Stimulated activated CD4-positive, alpha-beta T cell treated with anti-CD3 and anti-CD28 coated beads, Interleukin-15, amount 100 ng/mL, for 1 hour (primary cell): ENCODE measurements at places on chromosomes 4 and X.

DNA sequence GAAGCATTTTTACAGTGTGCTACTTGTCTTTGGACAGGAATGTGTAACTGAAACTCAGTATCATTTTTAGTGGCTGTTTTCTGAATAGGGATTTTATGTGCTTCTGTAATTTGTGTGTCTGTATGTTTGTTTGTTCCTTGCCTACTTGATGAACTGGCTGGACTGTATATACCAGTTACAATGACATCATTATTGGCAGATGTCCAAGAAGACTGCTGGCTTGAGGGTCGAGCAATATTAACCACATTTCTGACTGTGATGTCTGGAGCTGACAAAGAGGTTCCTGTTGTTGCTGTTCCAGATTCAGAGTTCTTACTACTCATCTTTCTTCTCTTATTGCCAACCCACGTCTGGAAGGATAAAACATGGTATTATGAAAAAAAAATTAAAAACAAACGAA, 33.0 kb downstream of the HDX start:
- no peak for DNase-seq

GRCh38 chr4:172927096-172927814, 241.4 kb upstream of the GALNT7 start:
- no peak for DNase-seq

- no peak for DNase-seq
These were observed 10.0 kb upstream of the OPHN1 start for GRCh38 chrX:68443155-68443868.

DNA sequence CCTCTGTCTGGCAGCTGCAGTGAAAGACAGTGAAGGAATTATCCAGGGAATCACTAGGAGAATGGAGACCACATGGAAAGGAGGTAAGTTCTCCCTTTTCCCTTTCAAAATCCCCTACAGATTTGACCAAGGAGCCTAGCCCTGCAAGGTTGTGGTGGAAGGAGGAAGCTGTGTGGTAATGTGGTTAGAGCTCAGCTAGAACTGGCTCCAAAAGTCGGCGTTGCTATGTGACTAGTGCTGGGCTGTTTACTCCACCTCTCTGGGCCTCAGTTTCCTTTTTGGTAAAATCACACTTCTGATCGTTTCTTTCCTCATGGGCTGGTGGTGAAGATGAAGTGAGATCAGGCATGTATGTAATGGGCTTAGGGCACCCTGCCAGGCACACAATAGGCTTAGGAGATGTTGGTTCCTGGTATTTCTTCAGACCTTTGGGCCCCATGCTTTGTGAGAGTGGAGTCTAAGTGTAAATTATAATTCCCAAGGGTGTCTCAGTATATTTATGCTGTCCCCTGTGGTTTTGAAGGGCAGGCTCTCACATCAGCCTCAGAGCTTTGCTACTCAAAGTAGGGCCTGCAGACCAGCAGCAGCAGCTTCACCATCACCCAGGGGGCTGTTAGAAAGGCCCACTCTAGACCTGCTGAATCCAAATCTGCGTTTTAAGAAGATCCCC, 183.7 kb upstream of the BCOR start:
- DNase-seq = no peak

DNA sequence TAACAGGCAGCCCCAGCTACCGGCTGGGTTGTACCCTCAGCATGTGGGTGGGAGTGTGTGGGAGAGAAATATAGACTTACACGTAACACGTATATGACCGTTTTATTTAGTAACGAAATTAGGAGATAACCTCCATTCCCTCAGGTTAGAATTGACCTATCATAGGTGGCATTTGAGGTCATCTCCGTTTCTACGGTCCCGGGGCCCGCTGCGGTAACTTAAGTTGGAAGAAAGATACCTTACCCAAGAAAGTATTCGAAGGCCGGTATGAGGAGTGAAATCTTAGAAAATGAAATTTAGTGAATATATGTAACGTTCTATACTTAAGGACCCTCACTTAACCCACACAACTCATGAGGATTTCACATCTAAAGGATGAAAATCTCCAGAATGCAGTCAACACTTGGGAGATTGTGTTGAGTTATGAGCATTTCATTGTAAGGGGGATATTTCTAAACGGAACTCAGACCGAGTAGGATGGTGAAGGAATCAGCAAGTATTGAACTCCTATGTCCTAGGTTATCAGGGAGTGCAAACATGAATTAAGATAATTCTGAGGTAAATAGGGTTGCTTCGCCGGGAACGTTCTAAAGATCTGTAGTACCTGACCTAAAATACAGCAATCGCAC, 891 bp downstream of the CISD2 start:
- no peak for DNase-seq

- no peak for DNase-seq
These were observed 950 bp upstream of the TMEM271 start for GRCh38 chr4:576991-577498.

DNA sequence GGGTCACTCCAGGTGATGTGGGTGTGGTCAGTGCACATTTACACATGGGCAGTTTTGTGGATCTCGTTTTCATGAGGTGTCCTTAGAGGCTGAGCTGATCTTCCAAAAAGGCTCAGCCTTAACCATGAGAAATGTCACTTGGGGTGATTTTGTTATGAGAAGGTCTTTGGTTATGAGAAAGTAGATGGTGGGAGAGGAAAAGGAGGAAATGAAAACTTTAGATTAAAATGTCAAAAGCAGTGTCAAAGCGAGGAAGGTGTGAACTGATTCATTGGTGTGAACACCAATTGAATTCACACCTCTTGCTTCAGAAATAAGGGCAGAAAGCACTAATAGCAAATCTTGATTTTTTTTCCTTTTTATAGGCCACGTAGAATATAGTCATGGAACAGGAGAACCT, 100.2 kb upstream of the ANXA3 start:
- no peak for DNase-seq

DNA sequence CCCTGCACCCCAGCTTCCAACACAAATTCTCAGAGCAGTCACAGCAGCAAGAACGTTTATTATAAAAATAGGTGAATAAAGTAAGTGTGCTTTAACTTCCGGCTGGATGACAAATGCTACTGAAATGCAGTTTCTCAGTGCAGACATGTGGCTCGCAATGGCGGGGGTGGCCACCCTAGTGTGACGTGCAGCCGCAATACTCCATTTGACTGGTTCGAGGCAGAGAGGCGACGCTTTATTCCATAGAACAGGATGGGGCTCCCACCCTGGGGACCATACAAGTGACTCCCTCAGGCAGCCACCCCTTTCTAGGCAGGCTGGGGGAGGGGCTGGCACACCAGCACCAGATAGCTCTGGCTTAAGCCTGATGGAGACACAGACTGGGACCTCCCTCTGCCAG, 14.5 kb downstream of the TNIP2 start:
- DNase-seq = no peak

DNA sequence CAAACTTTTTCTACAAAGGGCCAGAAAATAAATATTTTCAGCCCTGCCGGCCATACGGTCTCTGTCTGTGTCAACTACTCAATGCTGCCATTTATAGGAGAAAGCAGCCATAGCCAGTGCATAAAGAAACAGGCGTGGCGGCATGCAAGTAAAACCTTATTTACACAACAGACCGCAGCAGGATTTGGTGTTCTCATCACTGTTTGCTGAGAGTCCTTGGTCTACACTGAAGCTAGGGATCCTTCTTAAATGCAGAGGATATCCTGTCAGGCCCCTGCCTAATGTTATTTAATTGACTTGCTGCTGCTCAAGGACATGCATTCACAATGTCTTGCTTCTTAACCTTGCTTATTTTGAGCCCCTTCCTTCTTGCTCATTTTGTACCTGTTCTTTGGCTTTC, 54.7 kb downstream of the CPE start:
- DNase-seq = no peak

- no peak for DNase-seq
These were observed 990.0 kb upstream of the PABPC4L start for GRCh38 chr4:135191596-135191995.

- DNase-seq = no peak
These were observed 222.7 kb upstream of the HTR2C start for GRCh38 chrX:114361076-114361725.

DNA sequence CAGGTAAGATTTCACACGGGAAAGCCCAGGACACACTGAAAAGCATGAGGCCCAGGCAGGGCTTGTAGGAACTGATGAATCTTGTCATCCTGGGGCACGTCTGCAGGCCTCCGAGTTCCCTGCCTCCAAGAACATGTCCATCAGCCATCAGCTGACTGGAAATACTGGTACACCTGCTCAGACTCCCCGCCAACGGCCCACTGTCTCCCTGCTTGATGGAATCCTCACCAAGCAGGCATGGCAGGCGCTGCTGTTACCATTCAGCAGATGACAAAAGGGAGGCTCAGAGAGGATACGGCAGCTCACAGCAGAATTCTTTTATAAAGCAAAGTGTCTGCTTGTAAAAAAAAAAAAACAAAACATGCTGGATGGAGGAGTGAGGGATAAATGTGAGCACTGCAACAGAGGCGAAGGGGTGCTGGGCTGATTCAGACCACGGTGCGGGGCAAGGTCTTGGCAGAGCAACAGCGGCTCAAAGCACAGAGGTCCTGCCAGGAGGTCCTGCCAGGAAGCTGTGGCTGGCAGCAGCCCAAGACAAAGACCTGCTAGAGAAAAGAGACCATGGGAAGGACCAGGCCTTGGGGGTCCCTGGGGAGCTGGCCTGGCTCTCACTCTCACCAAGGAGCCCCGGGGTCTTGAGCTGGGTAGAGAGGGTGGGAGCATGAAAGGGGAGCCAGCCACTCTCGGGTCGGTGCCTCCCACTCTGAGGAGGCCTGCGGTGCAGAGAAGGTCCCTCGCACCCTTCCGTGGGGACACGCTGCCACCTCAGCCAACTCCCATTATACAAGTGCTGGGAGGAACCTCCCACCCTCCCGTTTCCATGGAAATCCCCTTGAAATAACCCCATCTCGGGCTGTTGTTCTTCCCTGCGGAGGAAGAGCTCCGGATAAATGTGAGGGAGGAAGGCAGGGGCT, 25.6 kb downstream of the PPP2R2C start:
- no peak for DNase-seq

GRCh38 chr4:137644201-137644600, 111.9 kb upstream of the PCDH18 start:
- no peak for DNase-seq

DNA sequence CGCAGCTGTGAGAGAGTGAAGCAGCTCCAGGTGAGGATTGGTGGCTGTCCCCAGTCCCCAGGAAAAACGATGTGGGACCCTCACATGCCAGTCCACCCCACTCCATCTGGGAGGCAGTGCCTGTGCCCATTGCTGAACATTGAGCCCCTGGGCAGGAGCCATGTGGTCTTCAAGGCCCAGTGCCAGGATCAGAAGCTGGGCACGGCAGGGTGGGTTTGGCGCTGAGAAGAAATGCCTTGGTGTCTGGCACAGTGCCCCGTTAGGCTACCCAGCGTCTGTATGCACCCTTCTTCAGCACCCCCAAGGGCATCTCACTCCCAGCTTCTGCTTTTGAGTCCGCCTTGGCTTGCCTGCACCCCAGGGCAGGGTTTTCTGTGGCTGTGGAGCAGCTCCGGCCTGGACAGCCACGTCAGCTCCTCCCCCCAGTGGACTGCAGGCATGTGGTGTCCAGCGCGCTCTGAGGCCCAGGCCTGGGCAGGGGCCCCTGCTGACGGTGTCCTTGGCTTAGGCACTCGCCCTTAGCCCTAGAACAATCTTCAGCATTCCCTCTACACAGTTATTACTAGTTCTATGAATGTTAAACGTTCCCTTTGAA, 28.6 kb downstream of the RGS12 start:
- DNase-seq = no peak

GRCh38 chrX:122941806-122942205, 242.3 kb upstream of the GRIA3 start:
- no peak for DNase-seq

DNA sequence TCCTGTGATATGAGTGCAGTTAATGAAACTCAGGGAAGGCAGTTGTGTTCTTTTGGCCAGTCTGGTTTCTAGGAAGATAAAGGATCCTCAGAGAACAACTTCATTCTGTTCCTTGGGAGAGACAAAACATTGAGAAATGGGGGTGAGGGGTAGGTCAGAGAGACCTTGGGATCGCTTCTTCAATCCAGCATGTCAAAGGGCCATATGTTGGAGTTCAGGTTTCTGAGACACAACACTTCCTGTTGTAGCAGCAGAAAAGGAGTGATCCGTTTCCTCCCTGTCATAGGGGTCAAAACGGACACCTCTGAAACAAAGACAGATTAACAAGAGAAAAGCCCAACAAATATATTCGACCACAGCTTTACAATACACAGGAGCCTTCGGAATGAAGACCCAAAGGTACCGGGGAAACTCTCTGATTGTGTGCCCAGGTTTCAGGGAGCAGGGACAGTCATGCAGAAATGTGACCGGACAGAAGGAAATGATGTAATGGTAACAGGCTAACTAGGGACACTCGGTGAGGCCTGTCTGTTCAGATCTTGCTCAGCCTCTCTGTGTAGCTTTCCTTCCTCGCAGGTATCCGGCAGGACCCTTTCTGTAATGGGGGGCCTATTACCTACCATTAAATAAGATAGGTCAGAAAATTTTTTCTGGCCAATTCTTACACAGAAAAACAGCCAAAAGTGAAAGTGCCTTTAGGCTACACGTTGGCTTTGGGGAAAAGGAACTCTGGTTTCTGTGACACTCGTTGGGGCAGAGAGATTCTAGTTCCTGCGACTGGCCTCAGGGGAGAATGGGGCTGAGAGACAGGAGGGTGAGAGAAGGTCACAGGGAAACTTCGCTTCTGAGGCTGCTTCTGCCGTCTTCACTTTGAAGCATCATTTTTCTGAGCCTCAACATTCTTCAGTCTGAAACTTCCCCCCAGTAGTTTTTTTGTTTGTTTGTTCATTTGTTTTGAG, 103.3 kb upstream of the TLR3 start:
- DNase-seq = no peak

GRCh38 chrX:45505214-45505613, 304.5 kb upstream of the DIPK2B start:
- no peak for DNase-seq

DNA sequence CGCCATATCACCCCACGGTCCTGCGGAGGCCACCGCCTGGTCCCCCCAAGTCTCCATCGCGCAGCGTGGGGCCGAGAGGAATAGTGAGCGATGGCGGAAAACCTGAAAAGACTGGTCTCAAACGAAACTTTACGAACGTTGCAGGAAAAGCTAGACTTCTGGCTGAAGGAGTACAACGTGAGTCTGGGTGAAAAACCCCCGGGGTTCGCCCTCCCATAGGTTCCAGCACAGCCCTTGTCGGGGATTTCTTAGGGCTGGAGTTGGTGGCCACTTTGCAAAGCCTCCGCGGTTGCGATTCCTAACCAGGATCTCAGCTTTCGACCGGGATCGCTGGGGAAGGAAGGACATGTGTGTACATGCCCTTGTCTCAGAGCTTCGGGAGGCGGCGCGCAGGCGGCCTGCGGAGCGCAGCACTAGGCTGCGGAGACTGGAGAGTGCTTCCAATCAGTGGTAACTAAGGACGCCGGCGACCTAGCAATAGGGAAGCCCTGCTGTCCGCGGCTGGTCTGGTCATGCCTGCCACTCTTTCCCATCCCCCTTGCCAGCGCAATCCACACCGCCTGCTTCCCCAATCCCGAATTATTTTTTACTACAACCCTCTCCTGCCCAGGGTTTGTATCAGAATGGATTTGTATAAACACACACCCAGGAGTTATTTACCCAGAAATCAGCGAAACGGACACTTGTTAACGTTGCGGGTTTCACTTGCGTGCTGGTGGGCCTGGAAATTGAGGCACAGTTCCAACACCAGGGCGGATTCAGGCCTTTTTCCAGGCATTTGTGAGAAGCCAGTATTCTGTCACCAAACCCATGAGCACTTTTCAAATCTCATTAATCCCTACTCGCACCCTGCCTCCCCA, 741 bp downstream of the SPATA18 start:
- no peak for DNase-seq

- DNase-seq = no peak
These were observed 553.2 kb upstream of the FAT1 start for GRCh38 chr4:187276736-187277408.

GRCh38 chr4:128517096-128517738, 229.6 kb upstream of the PGRMC2 start:
- DNase-seq = no peak

GRCh38 chr4:122732329-122733026, at the start of gene BBS12:
BBS12 (plus strand) TSS chr4:122732704; CDS start chr4:122741893, 9,189 bp downstream.
- peak; percentile 94 for DNase-seq
